NCI-H510A treated with DMSO at 0.1 percent for 48 hours (cell line): ENCODE measurements at places on chromosomes 16 and 17.
A peak's percentile ranks its signal among the peaks of the same experiment; 100 is the strongest.

GRCh38 chr17:74305865-74306654 lies 20.0 kb upstream of the KIF19 start:
- peak; percentile 12 for DNase-seq

GRCh38 chr17:76641501-76641900 lies 2.1 kb downstream of the ST6GALNAC1 start:
- peak; percentile 73 for DNase-seq

DNA sequence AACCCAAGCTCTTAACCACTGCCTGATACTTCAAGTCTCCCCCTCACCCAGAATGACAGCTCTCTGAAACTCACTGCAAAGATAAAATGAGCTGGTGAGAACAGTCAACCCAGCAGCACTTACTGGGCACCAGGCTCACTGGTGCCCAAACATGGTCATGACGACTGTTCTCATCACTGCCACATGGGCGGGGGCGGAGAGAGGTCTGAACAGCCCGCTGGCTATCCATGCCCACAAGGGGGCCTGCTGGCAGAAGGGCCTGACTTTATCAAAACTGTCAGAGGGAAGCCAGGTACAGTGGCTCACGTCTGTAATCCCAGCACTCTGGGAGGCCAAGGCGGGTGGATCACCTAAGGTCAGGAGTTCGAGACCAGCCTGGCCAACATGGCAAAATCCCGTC lies 4.0 kb downstream of the MYBBP1A start:
- DNase-seq = no peak

DNA sequence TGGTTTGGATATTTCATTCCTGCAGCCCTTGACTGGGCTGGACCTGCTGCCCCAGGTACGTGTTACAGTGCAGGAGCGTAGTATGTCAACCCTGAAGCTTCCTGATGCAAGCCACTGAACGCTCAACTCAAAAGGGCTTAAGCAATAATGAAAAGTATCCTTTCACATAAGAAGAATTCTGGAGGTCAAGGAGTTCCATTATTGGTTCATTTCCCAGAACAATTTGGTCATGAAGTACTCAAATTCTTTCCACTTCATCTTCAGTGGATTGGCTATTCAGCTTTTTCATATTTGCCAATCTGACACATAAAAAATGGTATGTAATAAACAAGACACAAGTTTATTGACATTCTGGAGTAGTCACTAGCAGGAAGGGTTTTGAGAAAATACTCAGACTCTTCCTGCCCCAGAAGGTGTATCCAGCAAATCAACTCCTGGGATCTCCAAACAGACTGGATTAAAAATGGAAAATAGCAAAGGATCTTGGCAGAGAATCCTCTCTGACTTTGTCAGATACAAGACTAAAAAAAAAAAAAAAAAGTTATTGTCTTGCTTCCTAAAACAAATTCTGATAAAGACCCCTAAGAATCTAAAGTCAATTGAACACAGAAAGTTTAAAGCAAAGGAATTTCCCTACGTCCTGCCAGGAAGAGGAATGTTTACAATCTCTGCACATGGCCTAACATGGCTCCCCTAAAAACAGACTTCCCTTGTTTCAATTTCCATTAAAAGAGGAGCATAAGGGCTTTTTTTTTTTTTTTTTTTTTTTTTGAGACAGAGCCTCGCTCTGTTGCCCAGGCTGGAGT lies 37.5 kb upstream of the WSB1 start:
- no peak for DNase-seq

DNA sequence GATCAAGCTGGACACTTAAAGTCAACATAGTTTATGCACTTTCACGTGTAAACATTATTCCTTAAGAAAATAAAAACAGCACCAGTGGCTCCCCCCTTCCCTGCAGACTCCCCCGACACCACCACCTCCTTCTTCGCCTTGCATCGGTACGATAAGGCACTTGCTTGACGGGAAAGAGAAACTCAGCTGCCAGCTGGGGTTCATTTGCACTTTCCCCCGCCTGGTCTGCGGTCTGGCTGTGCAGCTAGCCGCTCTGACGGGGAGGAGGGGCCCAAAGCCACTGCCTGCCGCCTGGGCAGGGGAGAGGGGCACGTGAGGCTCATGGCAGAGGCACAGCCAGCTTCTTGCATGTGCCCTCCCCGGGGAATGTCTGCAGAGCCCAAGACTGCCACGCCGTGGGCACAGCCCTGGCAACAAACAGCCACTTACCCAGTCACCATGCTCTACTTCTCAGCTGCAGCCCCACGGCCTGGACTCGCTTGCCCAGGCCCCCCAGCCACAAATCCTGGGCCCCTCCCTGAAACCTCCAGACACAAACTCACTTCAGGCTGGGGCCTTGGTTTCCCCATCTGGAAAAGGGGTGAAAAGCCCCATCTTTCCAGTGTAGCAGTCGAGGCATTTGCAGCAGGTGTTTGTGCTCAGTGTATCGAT lies 16.5 kb upstream of the PRM1 start:
- peak; percentile 47 for DNase-seq

DNA sequence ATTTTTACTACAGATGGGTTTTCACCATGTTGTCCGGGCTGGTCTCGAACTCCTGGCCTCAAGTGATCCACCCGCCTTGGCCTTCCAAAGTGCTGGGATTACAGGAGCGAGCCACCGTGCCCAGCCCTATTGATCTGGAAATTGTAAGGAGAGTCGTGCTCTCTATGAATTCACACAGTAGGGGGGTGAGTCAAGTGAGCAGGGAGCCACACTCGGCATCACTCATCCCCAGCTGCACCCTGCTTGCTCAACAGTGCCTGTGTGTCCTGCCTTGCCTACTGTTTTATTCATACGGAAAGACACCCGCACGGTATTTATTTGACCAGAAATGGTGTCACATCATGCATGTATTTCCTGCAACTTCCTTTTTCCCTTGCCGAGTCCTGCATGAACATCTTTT lies 157.2 kb upstream of the FOXF1 start:
- no peak for DNase-seq

DNA sequence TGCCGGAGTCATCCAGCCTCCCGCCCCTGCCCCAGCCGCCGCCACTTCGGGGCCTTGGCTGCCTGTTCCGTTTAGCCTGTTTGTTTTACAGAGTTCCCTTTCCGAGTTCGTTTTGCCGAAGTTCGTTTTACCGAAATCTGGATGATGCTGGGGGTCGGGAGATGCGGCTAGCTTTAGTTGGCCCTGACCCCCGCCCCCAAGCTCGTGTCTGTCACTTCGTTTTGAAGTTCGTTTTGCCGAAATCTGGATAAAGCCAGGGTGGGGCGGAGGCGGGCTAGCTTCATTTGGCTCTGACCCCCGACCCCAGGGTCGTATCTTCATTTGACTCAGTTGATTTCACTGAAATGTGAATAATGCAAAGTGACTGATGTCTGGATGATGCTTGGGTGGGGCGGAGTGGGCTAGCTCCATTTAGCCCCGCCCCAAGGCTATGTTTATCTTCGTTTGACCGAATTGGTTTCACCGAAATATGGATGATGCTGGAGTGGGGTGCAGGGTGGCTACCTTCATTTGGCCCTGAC lies 591 bp downstream of the PSMD7 start:
- DNase-seq = peak; percentile 4

DNA sequence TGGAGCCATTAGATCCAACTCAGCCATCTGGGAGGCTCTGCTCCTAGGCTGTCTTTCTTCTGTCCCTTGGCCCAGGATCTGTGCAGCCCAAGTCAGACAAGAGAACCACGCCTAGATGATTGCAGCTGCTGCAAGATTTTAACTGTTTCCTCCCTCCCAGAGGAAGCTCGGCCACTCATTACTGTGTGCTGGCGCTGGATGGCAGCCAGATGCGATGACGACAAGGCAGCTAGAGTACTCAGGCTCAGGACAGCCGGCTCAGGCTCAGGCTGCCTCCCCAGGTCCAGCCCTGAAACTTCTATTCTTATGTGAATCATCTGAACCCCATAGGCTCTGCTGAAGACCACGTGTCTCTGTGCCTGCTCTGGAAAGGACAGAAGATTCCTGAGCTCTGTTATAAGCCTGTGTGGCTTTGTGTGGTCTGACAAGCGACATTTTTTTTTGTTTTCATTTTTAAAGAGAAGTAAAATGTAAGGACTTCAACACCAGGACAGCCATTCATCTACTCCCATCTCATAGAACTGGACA lies 32.1 kb upstream of the FBXW10B start:
- DNase-seq = peak; percentile 97

DNA sequence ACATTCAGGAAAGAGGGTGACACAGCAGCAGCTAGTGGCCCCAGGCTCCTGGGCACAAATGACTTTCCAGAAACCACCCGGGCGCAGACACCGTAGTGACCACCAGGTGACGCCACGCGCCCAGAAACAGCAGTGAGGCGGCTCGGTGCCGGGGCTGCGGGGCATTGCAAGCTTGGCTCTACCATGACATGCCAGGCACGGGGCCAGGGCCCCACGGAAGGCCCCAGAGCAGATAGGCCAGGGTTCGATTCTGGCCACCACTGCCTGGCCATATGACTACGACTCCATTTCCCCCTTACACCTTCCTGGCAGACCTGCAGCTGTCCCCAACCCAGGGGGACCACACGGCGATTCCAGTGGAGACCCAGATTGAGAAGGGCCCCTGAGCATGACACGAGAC lies 6.7 kb downstream of the RHBDF1 start:
- DNase-seq = peak; percentile 46

GRCh38 chr17:45722161-45722560 lies 62.0 kb upstream of the CRHR1 start:
- peak; percentile 21 for DNase-seq

GRCh38 chr16:593406-593805 lies 3.5 kb downstream of the RAB40C start:
- DNase-seq = peak; percentile 46

DNA sequence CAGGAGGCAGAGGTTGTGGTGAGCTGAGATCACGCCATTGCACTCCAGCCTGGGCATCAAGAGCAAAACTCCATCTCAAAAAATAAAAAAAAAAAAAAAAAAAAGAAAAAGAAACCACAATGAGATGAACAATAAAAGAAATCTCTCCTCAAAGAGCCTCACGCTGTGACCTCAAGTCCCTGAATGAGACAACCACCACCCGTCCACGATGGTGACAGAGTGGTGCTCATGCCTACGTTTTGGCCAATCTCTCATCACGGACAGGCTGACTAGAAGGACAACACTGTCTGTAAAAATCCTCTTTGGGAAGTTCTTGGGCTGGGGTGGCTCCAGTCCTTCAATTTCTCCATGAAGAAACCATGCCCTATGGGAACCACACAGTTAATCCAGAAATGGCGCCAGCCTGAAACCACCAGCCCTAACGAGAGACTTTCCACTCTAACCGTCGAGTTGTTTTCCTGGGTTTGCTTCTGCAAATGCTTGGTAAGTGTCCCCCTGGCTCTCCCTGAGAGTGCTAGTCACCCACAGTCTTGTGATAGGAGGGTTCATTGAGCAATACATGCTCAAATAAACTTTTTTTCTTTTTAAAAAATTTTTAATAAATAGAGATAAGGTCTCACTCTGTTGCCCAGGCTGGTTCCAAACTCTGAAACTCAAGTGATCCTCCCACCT lies 15.0 kb upstream of the PRSS27 start:
- DNase-seq = no peak

DNA sequence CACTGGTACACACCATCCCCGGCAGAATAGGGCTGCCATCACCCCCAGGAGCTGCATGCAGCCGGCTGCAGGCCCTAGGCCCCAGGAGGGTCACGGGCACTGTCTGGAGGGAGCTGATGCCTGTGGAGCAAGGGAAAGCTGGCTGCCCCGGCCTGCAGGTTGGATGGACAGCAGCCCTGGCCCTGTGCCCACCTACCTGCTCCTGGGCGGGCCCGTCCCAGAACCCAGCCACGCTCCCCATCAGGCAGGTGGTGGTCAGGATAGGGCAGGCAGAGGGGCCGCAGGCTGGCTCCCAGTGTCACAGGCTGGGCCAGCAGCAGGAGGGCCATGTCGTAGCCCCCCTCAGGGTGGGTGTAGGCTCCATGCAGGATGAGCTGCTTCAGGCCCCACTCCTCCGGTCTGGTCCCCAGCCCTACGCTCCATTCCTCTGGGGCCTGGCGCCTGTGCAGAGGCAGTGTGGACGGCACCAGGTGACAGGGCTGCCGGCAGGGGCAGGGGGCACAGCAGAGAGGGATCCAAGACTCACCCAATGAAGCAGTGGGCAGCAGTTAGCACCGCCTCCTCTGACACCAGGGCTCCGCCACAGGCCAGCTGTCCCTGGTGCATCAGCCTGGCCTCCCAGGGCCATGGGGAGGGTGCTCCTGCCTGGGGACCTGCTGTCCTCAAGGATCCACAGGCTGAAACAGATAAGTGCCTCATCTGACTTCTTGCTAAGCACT lies 4.0 kb downstream of the PRSS53 start:
- DNase-seq = no peak

- DNase-seq = no peak
Observed at GRCh38 chr16:5007256-5007655, 26.5 kb downstream of the NAGPA start.

- no peak for DNase-seq
Observed at GRCh38 chr16:66182592-66182991, 183.9 kb upstream of the CDH5 start.

DNA sequence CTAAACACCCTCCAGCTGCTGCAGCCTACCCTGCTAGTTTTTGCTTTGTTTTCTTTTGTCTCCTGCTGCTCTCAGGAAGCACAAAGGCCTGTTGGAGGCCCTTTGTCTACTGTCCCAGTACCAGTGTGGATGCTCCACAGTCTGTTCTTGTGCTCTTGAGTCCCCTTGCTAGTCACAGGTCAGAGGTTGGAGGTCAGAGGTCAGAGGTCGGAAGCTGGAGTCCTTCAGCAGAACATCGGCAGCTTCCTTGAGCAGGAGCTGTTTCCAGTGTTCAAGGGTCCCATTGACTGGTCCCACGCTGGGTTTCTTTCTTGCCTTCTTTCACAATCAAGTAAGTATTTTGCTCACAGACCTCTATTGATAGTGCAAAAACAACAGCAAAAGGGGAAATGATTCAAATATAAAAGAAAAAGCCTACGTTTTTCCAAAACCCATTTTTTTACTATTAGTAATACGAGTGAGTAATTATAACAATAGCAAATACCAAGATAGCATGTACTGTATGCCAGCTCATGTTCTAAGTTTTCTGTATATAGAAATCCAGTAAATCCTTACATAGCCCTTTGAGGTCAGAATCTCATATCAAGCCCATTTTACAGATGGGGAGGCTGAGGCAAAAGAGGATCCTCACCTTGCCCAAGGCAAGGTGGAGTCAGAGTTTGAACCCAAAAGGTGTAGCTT lies 10.9 kb upstream of the IL34 start:
- no peak for DNase-seq

DNA sequence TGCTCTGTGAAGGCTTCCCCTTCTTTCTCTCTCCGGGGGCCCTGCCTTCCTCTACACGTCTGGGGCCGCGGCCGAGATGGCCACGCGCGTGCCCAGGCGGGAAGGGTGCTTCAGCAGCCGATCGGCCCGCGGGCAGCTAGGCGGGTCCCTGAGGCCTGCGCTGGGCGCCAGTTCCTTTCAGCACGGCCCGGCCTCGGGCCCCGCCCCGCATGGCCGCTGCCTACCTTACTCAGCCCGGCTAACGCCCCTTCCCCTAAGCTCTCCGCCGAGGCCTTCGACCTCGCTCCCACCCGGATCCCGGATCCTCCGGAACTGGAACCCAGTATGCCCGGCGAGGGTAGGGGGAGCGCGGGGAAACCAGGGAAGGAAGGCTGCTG lies 335 bp downstream of the TMEM11 start:
- no peak for DNase-seq

GRCh38 chr16:53864819-53865493 lies 161.0 kb downstream of the FTO start:
- no peak for DNase-seq

- no peak for DNase-seq
Observed at GRCh38 chr17:61372436-61372835, 27.2 kb upstream of the TBX2 start.

- no peak for DNase-seq
Observed at GRCh38 chr17:8947201-8947600, 18.3 kb downstream of the PIK3R5 start.

- DNase-seq = no peak
Observed at GRCh38 chr17:36127199-36127893, 23.7 kb downstream of the CCL4 start.

GRCh38 chr16:65406116-65406515 lies 284.3 kb upstream of the CDH11 start:
- DNase-seq = no peak
